ENCODE measurements at places on chromosomes 3 and 15.
A peak's percentile ranks its signal among the peaks of the same experiment; 100 is the strongest.

DNA sequence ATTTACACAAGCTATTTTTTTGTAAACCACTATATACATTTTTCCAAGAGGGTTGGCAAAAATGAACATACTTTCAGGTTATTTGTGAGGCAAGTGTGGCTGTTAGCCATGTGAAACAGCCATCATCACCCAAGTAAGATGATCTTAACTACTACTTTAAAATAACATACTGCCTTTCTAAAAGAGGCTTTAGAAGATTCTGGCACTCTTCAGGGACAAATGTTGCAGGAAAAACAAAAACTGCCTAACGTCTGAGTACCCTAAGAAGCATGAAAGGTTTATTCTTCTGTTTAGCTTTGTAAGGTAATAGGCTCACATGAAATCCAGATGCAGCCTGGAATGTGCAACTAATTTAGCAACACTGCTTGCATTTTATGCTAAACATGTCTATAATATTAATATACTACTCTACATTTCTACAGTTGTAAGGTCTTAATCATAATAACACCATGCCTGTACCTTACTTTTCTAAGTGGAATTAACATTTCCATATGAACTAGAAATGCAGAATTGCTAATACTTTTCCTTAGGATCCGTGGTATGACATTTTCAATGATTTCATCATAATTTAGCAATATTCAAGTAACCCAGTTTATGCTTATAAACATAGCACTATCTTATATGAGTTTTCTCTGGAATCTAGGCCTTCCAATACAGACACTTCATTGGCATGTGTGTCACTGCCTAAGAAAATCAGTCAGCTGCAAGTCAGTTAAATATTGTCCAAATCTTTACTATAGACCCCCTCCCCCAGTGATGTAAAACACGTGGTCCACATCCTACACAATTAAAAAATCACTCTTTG is 4.5 kb upstream of the LSAMP start:
- no peak for DNase-seq

- DNase-seq: no peak
These were observed 112.1 kb upstream of the THBS1 start for GRCh38 chr15:39468828-39469227.

DNA sequence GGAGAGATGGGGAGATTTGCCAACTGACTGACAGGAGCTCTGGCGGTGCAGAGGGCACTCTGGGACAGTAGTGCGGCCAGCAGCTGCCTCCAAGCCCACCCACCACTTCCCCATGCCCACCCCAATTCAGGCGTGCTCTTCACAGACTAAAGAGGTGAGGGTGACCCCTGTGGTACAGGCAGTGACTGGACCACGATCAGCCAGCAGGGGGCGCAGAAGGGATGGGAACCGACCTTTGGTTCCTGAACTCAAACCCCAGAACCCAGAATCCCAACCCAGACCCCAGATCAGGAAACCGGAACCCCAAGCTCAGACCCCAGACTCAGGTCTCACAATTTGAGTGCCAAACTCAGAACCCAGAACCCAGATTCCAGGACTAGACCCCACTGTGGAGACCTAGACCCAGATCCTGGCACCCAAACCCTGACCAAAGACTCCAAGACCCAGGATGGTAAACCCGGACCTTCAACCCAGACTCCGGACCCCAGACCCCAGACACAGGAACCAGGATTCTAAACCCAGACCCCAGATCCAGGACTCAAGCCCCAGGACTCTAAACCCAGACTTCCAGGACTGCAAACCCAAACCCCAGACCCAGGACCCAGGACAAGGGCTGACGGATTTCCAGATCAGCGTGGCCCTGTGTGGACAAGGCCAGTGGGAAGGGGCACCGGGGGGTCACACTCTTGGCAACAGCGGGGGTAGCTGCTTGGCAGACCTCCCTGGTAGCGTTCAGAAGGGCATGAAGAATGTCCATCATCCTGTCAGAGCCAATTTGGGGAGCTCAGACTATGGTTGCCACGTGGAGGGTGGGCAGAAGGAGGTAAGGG is 3.7 kb upstream of the MYL3 start:
- peak; percentile 85 for DNase-seq

GRCh38 chr15:34850121-34850520 is 54.8 kb upstream of the ACTC1 start:
- DNase-seq: no peak

DNA sequence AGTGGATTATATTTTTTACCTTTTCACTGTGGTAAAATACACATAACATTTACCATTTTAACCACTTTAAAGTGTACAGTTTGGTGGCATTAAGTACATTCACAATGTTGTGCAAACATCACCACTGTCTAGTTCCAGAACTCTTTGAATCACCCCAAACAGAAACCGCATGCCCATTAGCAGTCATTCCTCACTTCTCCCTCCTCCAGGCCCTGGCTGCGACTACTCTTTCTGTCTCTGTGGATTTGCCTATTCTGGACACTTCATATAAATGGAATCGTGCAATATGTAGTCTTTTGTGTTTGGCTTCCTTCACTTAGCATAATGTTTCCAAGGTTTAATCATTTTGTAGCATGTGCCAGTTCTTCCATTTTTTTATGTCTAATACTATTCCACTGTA is 409.8 kb downstream of the NTRK3 start:
- no peak for DNase-seq

- peak; percentile 65 for DNase-seq
These were observed 37.0 kb downstream of the ZNF710 start for GRCh38 chr15:90037961-90038631.

DNA sequence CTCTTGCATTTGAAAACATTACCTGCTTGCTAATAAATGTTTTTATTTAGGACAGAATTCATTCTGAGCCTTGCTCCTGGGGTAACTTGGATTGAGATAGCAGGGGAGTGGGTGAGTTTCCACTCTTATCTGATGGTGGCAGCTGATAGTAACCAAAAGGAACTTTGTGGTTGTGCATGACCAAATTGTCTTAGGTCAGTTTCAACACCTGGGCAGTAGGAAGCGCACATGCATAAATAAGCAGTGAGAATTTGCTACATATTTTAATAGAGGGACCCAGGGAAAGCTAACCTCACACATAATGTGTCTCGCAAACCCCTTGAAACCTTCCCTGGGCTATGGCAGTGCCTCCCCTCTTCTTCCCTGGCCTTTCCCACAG is 65.4 kb upstream of the XCR1 start:
- DNase-seq: no peak

- no peak for DNase-seq
These were observed 23.2 kb downstream of the MAPK6 start for GRCh38 chr15:52042051-52042851.

DNA sequence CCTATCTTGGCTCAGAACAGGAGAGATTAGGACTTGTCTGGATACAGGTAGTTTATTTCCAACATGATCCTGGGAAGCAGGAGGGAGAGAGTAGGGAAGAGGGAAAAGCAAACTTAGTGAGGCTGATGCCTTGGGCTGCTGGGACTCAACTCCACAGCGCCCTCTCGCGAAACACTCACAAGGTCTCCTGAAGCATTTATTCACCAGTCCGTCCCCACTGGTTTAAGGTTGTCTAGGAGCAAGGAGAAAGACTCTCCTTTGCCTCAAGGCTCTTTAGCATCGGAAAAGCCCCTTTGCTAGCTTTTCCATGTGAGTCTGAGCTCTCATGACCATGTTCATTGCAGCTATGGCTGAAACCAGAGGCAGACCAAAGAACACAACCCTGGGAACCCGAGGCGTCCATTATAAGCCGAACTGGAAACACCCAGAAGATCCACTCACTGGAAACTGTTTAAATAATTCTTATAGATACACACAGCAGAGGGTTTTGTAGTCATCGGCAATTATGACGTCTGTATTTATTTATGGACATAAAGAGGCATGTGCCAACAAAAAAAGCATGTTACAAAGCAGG is 244.5 kb downstream of the CD47 start:
- DNase-seq: peak; percentile 23

DNA sequence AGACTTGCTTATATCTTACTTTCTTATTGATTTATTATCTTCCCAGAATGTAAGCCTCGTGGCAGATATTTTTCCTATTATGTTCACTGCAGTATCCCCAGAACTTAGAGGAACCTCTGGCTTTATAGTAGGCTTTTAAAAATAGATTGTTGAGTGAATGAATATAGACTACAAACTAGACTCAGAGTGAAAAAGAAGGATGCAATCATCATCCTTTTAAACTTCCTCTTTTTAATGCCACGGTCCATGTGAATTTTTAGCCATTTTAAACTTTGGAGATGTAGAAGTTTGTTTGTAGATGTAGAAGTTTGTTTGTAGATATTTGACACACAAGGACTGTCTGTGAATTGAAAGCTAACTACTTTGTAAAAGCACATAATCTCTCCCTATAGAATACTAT is 7.2 kb upstream of the P2RY12 start:
- DNase-seq: no peak

DNA sequence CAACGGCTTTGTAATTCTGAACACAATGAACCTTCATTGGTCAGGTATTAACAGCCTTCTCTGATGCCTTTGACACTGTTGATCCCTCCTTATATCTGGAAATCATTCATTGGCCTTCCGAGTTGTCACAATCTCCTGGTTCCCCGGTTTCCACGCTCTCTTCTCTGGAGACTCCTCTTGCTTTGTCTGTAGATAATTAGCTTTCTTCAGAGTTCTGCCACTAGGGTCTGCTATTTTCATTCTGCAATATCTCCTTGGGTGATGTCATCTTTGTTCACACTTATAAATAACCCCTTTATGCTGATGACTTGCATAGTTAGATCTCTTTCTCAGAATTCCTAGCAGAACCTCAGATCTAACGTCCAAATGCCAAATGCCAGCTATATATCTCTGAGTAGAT is 583.8 kb upstream of the ZNF717 start:
- no peak for DNase-seq

DNA sequence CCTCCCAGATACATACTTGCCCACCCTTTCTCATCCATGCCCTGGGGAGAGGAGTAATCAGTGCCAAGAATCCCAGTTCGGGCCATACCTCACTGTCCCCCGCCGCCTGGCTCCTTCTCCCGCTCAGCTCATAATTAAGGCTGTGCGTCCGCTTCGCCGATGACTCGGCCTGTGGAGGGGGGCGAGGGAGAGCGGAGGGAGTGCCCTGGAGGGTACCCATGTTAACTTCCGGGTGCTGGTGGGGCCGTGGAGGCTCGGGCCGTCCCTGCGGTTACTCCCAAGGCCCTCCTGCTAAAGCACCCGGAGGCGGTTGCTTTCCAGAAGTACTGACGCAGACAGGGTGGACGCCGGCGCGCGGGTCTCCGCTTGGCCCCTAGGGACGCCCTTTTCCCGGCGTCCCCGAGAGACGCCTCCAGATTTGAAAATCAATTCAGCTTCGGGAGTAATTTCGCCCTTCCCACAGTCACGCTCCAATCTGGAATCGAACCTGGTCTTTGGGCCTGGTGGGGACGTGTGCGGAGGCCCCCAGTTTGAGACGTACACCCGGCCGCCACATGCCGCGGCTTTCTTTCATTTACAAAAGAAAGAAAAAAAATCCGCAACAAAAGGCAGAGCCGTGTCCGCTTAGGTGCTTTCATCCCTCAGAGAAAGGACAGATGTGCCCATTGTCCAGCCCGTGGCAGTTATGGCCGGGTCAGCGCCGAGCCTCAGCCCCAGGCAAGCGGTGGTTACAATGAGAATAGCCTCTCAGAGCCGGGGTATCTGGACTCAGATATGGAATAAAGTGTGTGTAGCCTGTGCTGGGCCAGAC is 1.0 kb upstream of the ONECUT1 start:
- DNase-seq: no peak

- peak; percentile 19 for DNase-seq
These were observed 430.7 kb upstream of the CBLB start for GRCh38 chr3:106299300-106300098.

GRCh38 chr15:70879401-70879800 is 12.8 kb downstream of the THAP10 start:
- DNase-seq: no peak

- no peak for DNase-seq
These were observed 75.5 kb downstream of the DLG1 start for GRCh38 chr3:197222937-197223370.

GRCh38 chr3:177211503-177212277 is 14.4 kb upstream of the TBL1XR1 start:
- DNase-seq: no peak

DNA sequence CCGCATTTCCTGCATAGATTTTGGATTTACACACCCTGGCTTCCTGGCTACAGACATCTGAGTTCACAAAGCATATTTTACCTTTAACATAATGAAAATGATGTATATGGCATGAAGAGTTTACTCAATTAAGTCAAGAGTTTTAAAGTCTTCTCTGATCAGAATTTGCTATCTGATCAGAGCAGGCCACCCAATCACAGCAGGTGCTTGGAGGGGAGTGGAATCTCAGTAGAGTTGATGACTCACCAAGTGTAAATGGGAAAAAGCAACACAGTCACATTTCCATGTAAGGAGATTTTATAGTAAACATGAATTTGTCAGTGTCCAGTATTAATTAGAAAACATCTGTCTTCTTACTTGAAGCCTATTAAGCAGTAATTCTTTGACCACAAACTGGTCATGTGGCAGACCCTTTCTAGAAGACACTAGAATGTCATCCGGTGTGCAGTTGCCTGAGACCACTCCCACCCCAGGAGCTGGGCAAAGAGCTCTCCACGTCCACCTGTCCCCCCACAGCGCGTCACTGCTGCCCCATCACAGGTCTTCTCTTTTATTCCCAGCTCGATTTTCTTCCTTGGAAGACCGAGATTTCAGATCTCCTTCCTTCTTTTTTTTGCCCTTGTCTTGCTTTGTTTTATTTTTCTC is 10.8 kb downstream of the MESD start:
- no peak for DNase-seq

DNA sequence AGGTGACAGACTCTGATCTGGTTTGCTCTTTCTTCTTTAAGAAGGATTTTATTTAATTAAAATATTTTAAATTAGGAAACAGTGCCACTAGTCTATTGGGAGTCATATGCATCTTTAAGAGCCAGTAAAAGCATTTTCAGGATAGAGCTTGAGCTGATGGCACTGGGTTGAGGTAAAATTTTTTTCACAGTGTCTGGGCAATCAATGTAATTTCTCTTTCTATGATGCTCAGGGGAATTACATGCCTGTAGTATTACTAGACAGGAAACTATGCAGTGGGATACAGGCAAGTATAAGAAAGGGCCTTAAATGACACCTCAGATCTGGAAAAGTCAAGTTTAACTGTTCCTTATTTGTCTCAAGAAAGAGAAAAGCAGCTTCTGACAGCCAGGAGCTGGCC is 76.4 kb downstream of the GAP43 start:
- DNase-seq: no peak

GRCh38 chr3:35679409-35680080 is 40.2 kb downstream of the ARPP21 start:
- no peak for DNase-seq

GRCh38 chr3:167450675-167451074 is 23.2 kb downstream of the SERPINI2 start:
- DNase-seq: no peak

DNA sequence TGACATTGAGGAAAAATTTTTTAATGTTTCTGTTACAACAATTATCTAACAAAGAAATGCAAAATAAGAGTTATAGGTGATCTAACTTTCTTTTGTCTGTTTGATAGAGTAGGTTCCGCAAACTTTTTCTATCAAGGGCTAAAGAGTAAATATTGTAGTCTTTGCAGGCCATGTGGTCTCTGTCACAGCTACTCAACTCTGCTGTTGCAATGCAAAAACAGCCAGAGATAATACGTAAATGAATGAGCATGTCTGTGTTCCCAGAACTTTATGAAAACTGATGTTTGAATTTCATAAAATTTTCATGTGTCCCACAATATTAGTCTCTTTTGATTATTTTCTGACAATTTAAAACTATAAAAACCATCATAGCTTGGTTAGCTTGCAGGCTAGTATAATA is 73.3 kb downstream of the SLC24A1 start:
- no peak for DNase-seq

GRCh38 chr3:35426366-35426958 is 212.9 kb upstream of the ARPP21 start:
- no peak for DNase-seq
